ENCODE measurements at places on chromosomes 3 and 15.

- no peak for DNase-seq
These were observed at the start of gene FAM174B for GRCh38 chr15:92655178-92655995. FAM174B (minus strand) TSS chr15:92655775.

- no peak for DNase-seq
These were observed 22.0 kb downstream of the RAB27A start for GRCh38 chr15:55267401-55268175.

DNA sequence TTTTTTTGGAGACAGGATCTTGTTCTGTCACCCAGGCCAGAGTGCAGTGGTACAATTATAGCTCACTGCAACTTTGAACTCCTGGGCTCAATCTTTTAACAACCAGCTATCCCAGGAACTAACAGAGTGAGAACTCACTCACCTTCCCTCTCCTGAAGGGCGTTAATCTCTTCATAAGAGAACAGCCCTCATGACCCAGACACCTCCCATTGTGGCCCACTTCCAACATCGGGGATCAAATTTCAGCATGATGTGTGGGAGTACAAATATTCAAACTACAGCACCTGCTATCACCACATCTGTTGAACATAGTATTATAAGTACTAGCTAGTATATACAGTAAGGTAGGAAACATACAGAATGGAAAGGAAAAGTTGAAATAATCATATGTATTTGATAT, 132.5 kb downstream of the DOCK3 start:
- no peak for DNase-seq

DNA sequence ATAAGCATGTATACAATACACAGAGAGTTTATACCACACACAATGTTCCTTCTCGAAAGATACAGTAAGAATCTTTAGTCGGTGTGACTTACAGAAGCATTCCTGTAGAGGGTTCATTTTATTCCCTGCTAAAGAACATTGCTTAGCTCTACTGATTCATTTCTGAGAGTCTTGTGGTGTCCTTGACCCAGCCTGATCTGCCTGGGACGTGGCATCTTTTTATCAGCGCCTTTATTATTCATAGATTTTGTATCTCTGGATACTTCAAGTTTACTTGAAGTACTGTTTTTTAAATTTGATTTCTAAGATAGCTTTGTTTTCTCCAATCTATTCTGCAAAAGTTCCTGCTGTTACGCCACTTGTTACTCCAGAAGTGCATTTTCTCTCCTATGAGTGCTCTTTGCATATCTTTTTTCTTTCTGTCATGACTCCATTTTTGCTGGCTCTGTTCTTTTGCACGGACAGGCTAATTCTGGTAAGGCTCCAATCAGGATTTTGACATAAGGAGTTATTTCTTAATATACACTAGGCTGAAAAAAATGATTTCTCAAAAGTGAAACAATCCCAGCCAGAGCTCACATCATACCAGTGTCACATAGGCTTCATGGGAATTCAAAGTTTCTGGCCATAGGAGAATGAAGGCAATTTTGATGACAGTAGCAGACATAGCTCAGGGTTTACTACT, 114.5 kb upstream of the TNIK start:
- no peak for DNase-seq

DNA sequence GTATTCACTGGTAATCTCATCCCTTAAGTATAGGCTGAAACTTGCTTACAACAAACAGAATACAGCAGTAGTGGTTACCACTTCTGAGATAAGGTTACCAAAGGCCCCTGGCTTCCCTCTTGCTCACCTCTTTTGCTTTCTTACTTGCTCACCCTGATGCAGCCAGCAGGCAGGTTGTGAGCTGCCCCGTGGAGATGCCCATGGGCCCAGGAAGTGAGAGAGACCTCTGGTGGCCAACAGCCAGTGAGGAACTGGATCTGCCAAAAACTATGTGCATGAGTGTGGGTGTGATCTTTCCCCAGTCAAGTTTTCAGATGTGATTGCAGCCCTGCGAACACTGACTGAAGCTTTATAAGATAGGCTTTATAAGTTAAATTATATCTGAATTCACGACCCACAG, 48.7 kb downstream of the NMNAT3 start:
- no peak for DNase-seq

GRCh38 chr3:13544293-13544831, 4.6 kb upstream of the FBLN2 start:
- no peak for DNase-seq

GRCh38 chr3:72584262-72584661, 264.0 kb downstream of the SHQ1 start:
- no peak for DNase-seq

DNA sequence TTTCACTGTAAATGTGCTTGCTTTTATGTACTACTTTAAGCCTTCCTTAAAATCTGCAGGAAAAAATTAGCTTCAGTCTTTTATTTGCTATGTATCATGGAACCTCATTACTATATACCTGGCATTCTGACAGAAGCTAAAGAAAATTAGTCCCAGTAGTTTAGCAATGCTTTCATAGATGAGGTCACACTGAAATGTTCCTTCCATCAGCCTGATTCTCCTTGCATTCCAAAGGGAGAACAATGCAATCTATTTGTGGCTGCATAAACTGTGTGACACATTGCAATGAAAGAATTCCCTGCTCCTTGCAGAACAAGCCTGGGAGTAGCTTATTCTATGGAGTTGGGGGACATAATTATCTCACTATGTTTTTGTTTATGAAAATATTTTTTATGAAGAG, 691.5 kb upstream of the ARPP21 start:
- DNase-seq = no peak

- no peak for DNase-seq
These were observed 200.0 kb upstream of the CBLB start for GRCh38 chr3:106068795-106069194.

DNA sequence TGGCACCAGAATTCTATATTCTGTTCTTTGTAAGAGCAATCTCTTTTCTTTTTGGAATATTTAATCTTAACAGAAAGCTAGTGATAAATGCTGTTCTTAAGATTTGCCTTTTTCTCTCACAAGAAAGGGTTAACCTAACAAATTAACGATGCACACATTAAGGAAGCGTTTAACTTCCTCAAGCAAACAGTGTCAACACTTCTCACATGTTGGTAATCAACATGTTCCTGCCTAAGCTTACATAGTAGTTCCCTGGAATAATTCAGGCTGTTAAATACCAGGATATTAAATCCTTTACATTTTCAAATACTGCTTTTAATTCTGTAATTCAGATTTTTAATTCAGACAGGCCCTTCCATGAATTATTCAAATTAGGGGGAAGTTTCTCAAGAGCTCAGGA, 67.4 kb upstream of the RPL35A start:
- no peak for DNase-seq

DNA sequence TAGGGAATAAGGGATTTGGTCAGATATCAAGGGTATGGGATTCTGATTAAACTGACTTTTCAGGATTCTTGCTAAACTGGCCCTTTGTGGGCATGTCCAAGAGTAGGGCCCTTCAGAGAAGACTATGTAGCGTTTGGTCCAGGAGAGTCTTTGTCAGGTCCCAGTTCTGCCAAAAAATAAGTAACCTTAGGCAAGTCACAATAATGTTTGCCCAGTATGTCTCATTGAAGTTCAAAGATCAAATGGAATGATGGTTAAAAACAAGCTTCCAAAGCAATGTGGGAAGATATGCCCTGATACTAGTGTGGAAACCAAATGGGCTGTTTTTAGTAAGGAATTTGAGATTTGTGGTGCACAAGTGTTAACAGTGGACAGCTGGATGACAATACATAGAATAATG, 454.4 kb downstream of the WDR72 start:
- no peak for DNase-seq

DNA sequence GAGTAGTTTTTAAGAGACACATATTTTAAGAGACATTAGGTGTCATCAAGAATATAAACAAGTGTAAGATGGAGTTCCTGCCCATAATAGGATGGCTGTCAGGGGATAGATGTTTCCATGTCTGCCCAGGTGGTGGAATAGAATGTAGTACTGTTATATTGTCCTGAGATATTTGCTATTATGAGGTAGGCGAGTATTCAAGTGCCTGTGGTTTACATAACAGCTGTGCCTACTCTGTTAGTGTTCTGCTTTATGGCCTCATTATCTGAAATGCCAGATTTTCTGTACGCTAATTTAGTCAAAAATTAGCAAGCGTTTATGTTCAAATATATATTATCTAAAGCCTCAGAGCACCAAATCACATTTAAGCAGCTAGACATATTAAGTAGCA, 360.2 kb upstream of the ROPN1 start:
- no peak for DNase-seq

- DNase-seq = no peak
These were observed 73.4 kb downstream of the PLXNA1 start for GRCh38 chr3:127056281-127056680.

DNA sequence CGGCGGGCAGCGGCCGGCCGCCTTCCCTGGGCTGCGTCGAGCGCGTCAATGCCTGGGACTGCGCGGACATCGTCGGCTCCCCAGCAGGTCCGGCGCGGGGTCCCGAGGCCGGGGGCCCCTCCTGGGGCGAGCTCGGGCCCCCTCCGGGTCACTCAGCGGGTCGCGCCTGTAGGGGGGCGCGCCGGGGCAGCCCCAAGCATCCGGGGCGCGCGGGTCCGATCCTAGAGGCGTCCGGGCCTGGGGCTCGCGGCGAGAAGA, 725 bp downstream of the TLE3 start:
- no peak for DNase-seq

DNA sequence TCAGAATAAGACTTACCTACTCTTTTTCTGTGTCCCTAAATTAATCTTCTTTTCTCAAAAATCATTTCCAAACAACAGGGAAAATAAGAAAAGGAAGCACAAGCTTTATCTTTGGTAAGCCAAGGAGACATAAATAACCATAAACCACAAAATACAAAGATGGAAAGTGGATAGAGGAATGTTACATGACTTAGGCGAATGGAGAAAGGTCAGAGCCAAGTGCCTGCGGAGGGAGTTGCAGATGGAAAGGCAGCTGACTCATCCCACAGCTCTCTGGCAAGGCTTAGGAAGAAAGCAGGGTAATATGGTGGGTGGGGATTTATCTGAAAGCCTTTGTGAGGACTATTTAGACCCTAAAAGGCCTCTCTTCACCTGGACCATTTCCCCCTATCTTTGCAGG, 72.8 kb downstream of the GALK2 start:
- no peak for DNase-seq

DNA sequence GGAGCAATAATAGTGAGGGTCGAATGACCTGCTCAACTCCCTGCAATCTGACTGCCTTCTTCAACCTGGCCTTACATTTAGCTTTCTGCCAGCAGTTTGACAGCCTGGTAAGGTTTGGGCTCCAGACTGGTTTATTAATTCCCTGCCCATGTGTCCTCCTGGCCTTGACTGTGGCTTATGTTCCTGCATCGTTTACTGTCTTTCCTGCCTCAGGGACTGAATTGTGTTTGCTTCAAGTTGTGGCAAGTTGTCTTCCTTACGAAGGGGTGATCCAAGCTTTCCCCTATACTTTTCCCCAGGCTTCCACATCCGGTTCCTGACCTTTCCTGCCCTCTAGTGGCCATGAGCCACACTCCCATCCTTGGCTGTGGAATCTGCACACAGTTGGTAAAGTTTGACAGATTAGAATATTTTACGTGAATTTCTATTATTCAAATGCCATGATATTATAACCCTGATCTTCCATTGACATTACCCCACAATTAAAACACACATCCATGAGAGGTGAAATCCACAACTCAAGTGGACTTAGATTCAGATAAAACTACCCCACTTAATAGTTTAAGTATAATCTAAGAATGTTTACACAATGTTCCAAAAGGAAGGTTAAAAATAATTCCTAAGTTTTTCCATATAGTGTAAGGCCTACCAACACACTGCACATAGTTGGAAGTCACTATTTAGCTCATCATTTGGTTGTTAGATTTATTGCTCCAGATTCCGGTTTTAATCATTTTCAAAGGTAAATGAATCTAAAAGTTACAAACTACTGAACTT, 95.7 kb downstream of the NEDD4 start:
- DNase-seq = no peak

GRCh38 chr3:78221796-78222195, 1181.9 kb downstream of the ROBO2 start:
- no peak for DNase-seq

DNA sequence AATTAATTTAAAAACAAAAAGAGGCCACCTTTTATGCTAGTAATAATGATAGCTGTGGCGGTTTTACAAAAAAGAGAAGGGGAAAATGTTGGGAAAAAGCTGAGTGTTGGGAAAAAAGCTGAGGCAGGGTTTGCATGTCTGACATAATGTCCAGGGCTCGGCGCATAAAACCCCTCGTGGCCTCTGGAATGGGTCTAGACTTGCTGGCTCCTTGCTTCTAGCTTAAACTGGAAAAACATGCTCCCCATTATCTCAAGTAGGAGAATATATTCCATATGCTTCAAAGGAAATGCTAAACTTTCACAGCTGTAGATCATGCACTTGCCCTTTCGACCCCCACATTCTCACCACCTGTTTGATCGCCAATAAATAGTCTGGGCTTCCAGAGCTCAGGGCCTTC, 53.0 kb downstream of the CYP19A1 start:
- DNase-seq = no peak
